Activated T-cell treated with anti-CD3 and anti-CD28 coated beads, Interleukin-2, amount 50 U/mL, for 48 hours (primary cell): ENCODE measurements at places on chromosomes 16 and 17.

GRCh38 chr17:69608141-69608540, 193.6 kb downstream of the MAP2K6 start:
- no peak for DNase-seq

DNA sequence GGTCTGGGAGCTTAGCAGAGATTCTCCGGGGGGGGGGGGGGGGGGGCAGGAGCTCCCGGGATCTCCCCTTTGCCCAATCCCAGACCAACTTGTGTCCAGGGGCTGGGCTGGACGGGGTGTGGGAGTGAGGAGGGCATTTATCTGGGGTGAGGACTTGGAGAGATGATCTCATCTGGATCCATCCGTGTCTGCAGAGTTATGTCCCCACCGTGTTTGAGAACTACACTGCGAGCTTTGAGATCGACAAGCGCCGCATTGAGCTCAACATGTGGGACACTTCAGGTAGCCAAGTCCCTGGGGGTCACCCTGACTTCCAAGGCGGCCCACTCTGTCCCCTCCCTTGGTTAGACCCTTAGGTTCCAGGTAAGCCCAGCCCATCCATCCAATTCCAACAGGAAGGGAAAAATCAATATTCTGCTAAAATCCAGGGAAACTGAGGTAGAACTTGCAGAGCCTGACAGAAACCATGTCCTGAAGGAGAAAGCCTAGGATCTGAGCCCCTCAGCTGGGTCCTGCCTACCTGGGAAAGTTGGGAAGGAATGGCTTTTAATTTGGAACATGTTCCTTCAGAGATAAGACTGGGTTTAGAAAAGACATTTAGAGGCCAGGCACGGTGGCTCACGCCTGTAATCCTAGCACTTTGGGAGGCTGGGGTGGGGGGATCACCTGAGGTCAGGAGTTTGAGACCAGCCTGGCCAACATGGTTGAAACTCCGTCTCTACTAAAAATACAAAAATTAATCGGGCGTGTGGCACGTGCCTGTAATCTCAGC, 921 bp downstream of the RND2 start:
- DNase-seq: no peak

DNA sequence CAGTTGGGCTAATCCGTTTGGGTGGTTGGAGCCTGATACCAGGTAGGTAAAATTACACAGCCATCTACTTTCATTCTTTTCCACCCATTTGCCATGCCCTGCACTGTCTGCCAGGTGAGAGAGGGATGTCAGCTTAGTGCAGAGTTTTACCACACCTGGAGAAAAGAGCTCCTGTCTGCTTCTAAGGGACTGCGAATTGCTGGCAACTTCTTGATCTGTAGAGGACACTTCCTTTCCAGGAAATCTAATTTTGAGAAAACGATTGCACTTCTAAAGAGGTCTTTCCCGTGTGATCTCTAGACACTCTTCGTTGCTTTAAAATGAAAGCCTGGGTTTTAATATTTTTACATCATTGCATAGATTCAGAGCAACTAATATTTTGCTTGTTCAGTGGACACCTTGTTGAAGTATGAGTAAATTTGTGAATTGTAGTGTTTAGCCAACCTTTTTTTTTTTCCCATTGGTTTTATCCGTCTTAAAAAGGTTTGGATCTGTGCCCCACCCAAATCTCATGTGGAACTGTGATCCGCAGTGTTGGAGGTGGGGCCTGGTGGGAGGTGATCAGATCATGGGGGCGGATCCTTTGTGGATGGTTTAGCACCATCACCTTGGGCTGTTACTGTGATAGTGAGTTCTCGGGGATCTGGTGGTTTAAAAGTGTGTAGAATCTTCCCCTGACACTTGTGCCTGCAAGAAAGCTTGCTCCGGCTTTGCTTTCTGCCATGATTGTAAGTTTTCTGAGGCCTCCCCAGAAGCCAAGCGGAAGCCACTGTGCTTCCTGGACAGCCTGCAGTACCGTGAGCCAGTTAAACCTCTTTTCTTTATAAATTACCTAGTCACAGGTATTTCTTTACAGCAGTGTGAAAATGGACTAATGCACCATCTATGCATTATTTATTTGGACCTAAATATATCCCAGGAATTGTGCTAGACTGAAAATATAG, 104.6 kb downstream of the PRKCA start:
- no peak for DNase-seq

DNA sequence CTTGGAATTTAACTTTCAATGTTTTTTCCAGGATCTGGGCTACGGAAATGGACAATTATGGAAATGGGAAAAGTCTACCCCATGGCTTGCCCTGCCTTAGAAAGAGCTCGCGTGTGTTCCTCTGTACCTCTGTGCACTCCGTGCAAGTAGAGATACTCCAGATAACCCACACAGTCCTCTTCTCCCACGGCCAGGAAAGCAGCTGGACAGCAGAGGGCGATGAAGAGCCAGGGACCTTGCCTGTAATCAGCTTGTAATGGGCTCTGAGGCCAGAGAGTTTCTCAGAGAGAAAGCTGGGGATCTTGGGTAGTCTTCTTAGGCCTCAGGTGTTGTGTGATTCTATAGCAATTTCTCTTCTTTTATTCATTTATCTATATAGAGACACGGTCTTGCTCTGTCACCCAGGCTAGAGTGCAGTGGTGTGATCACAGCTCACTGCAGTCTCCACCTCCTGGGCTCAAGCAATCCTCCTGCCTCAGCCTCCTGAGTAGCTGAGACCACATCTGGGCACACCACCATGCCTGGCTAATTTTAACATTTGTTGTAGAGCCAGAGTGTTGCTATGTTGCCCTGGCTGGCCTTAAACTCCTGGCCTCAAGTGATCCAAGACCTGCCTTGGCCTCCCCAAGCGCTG, 2.4 kb upstream of the SOCS7 start:
- peak; percentile 92 for DNase-seq

DNA sequence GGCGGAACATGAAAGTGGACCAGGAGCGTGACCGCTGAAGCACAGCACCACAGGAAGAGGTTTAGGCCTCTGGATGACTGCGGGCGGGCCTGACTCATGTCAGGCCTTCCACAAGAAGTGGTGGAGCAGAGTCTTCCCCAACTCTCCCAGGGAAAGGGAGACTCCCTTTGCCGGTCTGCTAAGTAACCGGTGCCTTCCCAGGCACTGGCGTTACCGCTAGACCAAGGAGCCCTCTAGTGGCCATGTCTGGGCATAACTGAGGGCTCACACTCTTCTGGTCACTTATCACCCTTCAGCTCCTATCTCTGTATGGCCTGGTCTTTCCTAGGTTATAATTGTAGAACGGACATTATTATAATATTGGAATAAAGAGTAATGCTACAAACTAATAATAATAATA, 1931.9 kb downstream of the TP53TG3F start:
- DNase-seq: peak; percentile 34

GRCh38 chr16:81817789-81818567, 38.9 kb downstream of the PLCG2 start:
- no peak for DNase-seq

GRCh38 chr17:57488856-57489255, 232.5 kb downstream of the MSI2 start:
- DNase-seq: no peak
